Stimulated activated CD8-positive, alpha-beta memory T cell treated with anti-CD3 and anti-CD28 coated beads, Interleukin-7, amount 100 ng/mL, for 24 hours (primary cell): ENCODE measurements at places on chromosomes 5 and 9.

DNA sequence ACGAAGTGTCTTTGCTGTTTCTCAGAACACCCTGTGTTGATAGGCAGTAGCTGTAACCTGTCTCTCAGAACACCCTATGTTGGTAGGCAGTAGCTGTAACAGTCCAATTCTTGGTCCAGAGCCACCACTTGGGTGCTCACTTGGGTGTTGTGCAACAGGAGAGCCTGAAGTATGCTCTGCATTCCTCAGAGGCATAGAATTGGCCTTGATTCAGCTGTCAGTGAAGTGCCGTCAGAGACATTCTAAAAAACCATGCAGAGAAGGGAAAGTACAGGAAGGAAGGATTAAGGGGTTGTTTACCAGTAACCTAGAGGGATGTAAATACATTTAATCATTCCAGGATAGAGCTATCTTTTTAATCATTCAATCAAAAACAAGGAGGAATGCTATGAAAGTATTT, 231.2 kb downstream of the ARRDC3 start:
- no peak for DNase-seq

DNA sequence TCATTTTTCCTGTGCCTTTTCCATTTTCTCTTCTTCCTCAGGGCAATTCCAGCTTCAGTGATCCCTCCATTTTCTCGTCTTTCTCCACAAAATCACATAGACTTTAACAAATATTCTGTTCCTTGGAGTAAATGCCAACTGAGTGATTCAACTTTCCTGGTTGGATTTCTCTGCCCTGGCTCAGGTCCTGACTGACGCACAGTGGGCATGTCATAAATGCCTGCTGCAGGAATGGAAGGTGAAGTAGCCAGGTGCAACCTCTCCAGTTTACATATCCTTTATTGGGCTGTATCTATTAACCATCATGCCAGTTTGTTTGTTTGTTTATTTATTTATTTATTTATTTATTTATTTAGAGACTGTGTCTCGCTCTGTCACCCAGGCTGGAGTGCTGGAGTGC, 95.1 kb downstream of the MEF2C start:
- DNase-seq, result no peak

DNA sequence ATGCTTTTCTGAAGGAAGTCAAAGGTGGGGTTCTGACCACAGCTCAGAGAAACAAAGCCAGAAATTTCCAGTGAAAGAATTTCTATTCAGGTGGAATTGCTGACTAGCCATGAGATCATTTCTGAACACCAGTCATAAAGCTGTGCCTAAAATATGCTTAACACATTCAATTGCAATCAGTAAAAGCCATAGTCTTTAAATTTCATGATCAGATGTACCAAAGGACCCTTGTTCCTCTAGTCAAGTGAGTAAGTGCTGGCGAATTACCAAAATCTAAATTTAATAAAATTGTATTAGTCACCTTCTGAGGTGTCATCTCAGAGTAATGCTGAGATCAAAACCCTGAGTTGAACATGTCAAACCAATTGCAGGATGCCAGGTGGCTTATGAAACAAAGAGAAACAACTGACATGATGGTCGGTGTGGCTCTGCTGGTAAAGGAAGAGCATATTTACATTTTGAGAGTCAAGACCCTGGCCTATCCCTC, 334.2 kb upstream of the CCNH start:
- no peak for DNase-seq

- no peak for DNase-seq
Observed at GRCh38 chr5:72438141-72438540, 69.1 kb downstream of the ZNF366 start.

DNA sequence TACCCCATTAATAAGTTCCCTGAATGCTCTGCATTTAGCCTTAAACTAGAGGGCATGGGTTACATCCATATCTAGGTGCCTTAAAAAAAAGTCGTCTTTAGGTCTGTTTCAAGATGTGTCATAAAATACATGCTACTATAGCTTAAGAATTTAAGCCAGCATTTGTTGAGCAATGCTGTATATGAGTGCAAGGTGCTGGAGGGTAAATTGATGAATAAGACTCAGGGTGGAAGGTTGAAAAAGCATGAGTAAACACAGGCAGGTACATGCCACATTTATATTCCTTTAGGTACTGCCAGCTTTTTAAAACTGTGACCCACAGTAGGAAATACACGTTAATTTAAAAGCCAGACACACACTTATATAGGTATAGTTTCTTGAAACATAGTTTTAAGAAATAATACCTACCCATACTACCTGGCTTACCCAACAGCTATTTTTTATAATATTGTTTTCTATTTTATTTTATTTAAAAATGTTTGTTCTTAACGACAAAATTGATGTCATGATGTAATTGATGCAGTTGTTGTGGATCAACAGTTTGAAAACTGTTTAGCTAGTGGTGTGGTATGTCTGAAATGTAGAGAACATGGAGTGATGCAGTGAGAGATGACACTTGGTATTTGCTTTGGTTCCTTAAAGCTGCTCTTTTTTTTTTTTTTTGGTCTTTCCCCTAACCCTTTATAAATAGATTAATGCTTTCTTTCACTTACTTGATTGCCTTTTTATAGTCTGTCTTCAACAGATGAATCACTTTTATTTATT, 3.9 kb downstream of the HMGCR start:
- no peak for DNase-seq

DNA sequence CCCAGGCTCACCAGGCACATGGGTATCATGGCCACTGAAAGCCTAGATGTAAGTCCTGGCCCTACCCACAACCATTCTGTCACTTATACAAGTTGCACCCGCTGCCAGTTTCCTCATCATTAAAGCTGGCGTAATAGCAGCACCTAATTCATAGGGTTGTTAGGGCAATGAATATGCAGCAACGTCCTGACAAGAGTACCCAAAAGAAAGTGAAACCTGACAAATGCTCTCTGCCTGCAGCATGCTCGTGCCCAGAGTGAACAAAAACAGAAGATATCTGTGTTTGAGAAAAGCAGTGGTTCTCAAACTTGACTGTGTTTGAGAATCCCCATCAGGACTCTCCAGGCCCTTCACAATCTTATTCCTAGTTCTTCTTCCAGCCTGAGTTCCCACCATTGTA, 632.4 kb downstream of the SEMA5A start:
- DNase-seq, result no peak

DNA sequence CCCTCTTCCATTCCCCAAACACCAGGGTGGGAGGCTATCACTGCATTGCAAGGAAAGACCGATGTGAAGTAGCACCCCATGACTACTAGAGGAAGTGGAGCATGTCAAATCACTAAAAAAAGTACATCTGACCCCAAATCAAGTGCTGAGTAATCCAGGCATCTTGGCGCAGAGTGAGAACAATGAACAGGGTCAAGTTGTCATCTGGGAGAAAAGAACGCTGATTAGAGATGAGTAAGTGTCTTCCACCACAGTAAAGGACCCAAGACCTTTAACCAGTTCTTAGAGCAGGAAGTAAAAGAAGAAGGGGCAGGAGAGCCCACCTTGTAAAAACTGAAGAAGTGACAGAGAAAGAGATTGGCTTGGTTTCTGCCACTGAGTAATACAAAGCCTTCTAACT, 75.0 kb upstream of the RAD23B start:
- no peak for DNase-seq

DNA sequence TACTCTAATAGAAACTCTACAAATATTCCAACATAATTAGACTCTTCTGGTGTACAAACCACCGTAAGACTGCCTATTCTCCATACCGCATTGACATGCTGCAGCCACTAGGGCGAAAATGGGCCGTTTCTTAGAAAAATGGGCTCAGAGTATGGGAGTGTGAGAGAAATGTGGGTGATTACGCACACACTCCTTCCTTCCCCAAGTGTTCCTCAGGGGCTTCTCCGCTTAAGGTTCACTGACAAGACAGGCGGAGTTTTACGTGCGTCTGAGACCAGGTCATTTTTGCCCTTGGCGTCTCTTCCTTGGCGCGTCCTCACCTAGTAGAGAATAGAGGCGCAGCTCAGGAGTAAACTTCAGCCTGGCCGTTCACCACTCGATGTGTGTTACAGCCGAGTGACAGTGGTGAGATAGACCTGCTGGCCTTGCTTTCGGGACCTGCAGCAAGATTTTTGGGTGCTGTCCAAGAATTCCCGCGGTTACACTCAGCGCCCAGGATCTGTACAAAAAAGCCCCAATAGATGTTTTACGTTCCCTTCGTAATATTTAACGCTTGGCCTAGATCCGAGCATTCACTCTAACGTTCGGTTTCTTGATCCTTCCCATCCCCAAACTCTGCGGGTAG, 1.8 kb upstream of the NTRK2 start:
- DNase-seq, result no peak

DNA sequence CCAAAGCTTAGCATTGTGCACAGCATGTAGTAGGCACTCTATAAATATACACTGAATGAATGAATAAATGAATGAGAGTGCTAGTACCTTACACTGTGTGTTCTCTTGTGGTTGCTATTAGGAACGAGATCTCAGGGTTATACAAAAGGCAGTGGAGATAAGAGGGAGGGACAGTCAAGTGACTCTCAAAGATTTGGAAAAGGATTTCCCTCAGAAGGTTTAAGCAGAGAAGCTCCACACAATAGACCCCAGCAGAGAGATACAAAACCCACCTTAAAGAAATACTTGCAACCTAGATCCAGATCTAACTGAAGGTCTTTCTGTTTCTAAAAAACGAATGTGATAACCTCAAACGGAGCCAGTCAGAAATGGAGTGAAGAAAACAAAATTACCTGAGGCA, 11.8 kb upstream of the EFNA5 start:
- no peak for DNase-seq

GRCh38 chr5:110195288-110195687, 505.6 kb downstream of the MAN2A1 start:
- DNase-seq, result no peak

GRCh38 chr5:2142456-2142954, 259.8 kb upstream of the IRX4 start:
- DNase-seq, result no peak

DNA sequence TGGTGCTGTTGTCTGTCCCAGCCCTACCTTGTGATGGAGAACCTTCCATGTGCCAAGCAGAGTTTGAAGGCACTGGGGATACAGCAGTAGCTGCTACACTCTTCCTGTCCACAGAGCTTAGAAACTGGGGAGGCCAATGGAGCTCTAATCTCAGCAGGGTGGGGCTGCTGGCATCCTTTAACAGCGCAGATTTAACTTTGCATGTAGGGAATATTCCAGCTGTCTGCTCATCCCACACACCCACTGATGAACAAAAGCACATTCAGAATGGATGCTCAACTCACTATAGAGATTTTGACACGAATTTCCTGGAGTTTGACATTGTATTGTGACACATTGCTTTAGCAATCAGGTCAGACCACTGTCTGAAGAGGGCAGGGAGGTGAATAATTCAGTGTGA, 49.0 kb downstream of the TMEM215 start:
- no peak for DNase-seq

DNA sequence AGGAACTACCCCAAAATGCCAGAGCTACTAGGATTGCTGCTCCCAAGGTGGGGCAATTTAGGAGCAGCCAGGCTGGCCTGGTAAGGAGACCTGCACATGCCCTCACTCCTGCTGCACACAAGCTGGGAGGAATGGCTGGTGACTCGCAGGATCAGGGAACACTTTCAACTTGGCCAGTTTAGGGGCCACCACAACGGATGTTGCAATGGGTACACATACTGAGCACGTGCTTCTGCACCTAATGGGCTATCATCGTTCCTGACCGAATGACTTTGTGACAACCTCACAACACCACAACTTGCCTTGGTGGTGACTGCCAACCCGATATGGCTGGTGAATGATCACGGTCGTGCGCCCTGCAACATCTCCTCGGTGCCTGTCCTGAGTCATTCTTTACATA, 172.0 kb downstream of the ROR2 start:
- no peak for DNase-seq

- DNase-seq, result no peak
Observed at GRCh38 chr9:105392531-105392930, 55.3 kb upstream of the FSD1L start.

DNA sequence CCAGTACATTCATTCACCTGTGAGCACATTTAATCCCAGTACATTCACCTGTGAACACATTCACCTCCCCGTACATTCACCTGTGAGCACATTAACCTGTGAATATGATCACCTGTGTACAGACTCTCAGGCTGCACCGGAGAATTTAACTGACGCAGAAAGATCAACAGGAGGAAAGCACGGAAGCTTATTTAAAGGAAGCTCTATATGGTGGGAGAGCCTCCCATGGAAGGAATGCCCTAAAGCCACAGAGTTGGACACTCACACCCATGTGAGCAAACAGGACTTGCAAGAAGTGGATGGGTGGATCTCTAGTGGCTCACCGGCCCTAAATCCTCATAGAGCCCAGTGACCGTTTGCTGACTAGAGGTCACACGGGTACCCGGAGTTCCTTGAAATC, 38.2 kb downstream of the TRIP13 start:
- no peak for DNase-seq

DNA sequence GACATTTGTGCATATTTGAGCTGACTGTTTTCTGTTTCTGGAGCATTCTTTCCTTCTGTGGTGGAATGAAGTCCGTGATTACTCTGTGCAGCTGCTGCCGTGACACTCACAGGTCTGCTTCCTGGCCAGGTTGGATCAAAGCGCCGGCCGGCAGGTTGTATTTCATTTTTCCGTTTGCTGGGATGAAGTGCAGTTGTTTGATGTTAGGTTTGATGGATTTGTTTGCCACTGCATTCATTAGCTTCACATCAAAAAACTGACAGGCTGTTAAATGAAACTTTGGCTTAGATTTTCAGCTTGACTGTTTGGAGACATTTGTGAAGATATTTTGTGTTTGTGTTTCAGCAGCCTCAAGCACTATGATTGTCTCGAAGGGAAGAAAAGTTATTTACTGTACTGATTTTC, 140.1 kb downstream of the KDM4C start:
- DNase-seq, result no peak

DNA sequence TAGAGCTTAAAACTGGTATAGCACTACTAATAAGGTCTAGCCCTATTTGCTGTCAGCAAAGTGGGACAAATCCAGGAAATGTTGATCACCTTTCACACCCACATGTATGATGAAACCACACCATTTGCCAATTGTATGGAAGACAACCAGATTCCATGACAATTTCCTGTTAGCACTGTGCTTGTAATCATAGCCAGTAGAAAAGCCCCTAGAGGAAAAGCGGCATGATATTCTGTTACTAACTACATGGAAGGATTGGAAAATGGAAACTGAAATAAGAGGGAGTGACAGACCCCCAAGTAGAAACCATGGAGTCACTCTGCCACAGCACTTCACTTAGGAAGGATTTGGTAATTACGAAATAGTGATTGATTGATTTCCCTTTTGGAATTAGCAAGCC, 923 bp downstream of the SPATA6L start:
- no peak for DNase-seq

DNA sequence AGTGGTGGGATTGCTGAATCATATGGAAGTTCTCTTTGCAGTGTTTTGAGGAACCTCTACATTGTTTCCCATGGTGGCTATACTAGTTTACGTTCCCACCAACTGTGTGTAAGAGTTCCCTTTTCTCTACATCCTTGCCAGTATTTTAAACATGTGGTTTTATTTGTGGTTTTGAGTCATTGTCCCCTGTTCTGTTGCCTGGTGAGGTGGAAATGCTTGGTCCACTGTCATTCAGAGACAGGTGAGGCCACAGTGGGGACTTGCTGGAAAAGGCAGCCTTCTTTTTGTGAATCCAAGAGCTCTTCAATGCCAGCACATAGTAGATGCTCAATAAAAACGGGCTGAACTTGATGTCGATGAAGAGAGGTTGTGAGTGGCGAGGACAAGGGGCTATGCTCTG, 44.2 kb downstream of the SH3PXD2B start:
- no peak for DNase-seq

GRCh38 chr5:33105521-33105941, 335.2 kb upstream of the TARS1 start:
- no peak for DNase-seq

GRCh38 chr9:122396614-122397148, 25.9 kb downstream of the PTGS1 start:
- DNase-seq, result no peak
